ENCODE measurements at places on chromosomes 5 and 9. TPM values are rescaled to one million over a fixed set of nuclear protein-coding genes. Genes with fewer than 3 reads are reported as not detected.

The ABHD17B gene
- 18.1 TPM for total RNA-seq

The SHISAL2B gene
- not detected for total RNA-seq

The GNA14 gene
- total RNA-seq, result not detected

The APBA1 gene
- 0.10 TPM for total RNA-seq

The TTC1 gene
- 71.8 TPM for total RNA-seq

The HAVCR1 gene
- total RNA-seq, result not detected

The ZNF883 gene
- total RNA-seq, result 1.0 TPM

The NR4A3 gene
- 44.4 TPM for total RNA-seq

The HTR1A gene
- not detected for total RNA-seq

The LECT2 gene
- total RNA-seq, result not detected

The CDKN2B-AS1 gene
- 0.61 TPM for total RNA-seq

The ARHGEF37 gene
- 0.15 TPM for total RNA-seq

Measured in activated CD8-positive, alpha-beta memory T cell treated with anti-CD3 and anti-CD28 coated beads for 36 hours (primary cell).